ENCODE measurements at places on chromosomes 7 and 10.

- no peaks in the 10 kb centered on the region for H3K36me3 ChIP-seq
- peak overlapping the region; percentile 87 for H3K27ac ChIP-seq
- peaks cover 16% of the 10 kb centered on the region for H3K4me1 ChIP-seq
- no peaks in the 10 kb centered on the region for H3K27me3 ChIP-seq
- H3K4me3 ChIP-seq, result peak overlapping the region; percentile 79
Measured at GRCh38 chr7:151875942-151876898, 695 bp downstream of the PRKAG2 start.

GRCh38 chr7:66033471-66034385, 41.9 kb upstream of the ASL start:
- no peaks in the 10 kb centered on the region for H3K27me3 ChIP-seq
- no peak for DNase-seq
- H3K4me1 ChIP-seq, result no peaks in the 10 kb centered on the region
- H3K27ac ChIP-seq, result no peak overlapping the region
- no peaks in the 10 kb centered on the region for H3K36me3 ChIP-seq
- no peak overlapping the region for H3K4me3 ChIP-seq

DNA sequence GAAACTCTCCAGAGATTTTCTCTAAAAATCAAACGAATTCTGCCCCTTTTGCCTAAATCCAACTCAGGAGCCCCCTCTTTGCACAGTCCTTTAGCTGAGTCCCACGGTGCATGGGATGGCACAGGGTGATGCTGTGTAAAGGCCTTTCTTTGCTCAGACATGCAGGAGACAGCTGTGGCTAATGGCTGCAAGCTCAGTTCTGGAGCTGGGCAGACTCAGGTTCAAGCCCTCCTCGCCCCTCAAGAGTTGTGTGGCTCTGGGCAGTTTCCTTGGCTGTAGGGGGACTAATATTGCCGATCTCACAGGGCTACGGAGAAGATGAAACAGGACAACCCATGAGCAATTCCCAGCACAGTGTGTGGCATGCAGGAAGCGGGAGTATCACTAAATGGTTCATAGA, 42.6 kb downstream of the CLEC2L start:
- no peak for DNase-seq
- H3K27me3 ChIP-seq, result no peaks in the 10 kb centered on the region
- H3K27ac ChIP-seq, result no peak overlapping the region

DNA sequence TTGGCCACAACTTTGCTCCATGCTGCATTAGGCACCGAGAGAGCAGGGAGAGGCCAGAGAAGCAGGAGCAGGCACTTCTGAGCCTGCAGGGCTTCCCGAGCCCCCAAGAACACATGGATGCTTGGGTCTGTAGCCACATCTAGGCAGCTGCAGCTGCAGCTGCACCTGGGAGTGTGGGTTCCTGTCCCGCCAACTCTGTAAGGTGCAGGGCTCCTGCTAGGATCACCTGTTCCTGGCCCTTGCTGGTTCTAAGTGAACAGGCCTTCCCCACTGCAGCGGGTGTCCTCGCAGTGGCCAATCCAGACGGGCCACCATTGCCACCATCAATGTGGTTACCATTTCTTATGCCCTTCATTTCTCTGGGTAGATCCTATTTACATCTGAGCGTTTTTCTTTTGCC, 330.3 kb downstream of the AUTS2 start:
- no peak overlapping the region for H3K27ac ChIP-seq
- no peak overlapping the region for H3K4me3 ChIP-seq
- no peaks in the 10 kb centered on the region for H3K4me1 ChIP-seq
- no peaks in the 10 kb centered on the region for H3K36me3 ChIP-seq
- DNase-seq, result no peak

- H3K36me3 ChIP-seq, result peaks cover 27% of the 10 kb centered on the region
- peak; percentile 80 for DNase-seq
- H3K4me3 ChIP-seq, result peak overlapping the region; percentile 45
- H3K27me3 ChIP-seq, result no peaks in the 10 kb centered on the region
- H3K4me1 ChIP-seq, result peaks cover 55% of the 10 kb centered on the region
Measured at GRCh38 chr10:124999433-125000365, 57.8 kb downstream of the ZRANB1 start.

- DNase-seq, result peak; percentile 31
- H3K27ac ChIP-seq, result peak overlapping the region; percentile 84
- no peaks in the 10 kb centered on the region for H3K27me3 ChIP-seq
- H3K36me3 ChIP-seq, result no peaks in the 10 kb centered on the region
- peak overlapping the region; percentile 74 for H3K4me3 ChIP-seq
Measured at GRCh38 chr7:75915416-75916156, 631 bp downstream of the POR start.

- H3K4me1 ChIP-seq, result no peaks in the 10 kb centered on the region
- H3K4me3 ChIP-seq, result no peak overlapping the region
- no peak overlapping the region for H3K27ac ChIP-seq
- no peaks in the 10 kb centered on the region for H3K36me3 ChIP-seq
- H3K27me3 ChIP-seq, result no peaks in the 10 kb centered on the region
- no peak for DNase-seq
Measured at GRCh38 chr7:66970310-66970709, 25.1 kb downstream of the SBDS start.

DNA sequence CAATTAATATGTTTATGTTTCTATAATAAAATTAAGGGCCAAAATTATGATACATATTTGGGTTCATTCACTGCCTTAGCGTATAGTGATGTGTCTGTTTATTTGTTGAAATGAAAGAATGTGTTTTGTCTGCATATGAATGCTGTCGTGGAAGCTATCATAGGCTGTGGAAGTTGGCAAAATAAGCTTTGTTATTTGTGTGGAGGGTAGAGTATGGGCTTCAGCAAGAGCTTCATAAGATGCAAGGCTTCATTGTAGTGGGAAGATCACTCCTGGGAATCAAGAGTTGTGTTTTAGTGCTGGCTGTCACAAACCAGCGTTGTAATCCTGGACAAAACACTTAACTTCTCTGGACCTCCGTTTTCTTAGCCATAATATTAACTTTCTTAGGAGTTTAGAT, 2.5 kb downstream of the SLK start:
- H3K27me3 ChIP-seq, result no peaks in the 10 kb centered on the region
- H3K4me3 ChIP-seq, result peak overlapping the region; percentile 96
- peak overlapping the region; percentile 30 for H3K27ac ChIP-seq

GRCh38 chr10:116608686-116609594, 11.8 kb upstream of the PNLIPRP2 start:
- H3K4me3 ChIP-seq, result no peak overlapping the region
- no peaks in the 10 kb centered on the region for H3K27me3 ChIP-seq
- no peak overlapping the region for H3K27ac ChIP-seq
- DNase-seq, result no peak
- no peaks in the 10 kb centered on the region for H3K4me1 ChIP-seq

GRCh38 chr7:20799566-20800366, 13.1 kb upstream of the SP8 start:
- no peaks in the 10 kb centered on the region for H3K36me3 ChIP-seq
- no peak overlapping the region for H3K4me3 ChIP-seq
- no peak overlapping the region for H3K27ac ChIP-seq

DNA sequence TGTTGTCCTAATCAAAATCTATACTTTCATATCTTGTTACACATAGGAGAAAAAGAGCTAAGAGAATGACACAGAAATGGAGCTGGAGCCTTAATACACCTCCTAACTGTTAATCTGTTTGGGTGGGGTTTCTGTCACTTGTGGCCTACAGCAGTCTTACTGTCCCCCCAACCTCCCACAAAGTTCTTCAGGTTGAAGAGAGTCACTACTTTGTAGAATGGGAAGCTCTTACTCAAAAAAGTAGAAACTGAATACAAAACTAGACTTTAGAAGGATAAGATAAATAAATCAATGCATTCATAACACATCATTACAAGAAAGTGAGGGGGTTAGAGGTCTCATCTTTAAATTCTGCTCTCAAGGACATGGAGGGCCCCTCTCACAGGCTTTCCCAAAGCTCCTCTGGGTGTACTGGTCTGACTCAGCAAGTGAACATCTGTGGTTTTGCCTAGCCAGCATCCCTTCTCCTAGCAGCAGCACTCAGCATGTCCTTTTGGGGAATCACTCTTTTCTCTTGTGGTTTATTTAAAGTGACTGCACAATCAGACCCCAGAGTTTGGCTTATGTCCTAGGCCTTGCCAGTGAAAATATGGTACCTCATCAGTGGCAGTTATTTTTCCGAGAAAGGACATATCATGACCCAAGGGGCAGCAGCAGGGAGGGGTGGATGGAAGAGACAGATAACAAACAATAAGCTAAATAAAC, 2.0 kb upstream of the BLVRA start:
- H3K4me1 ChIP-seq, result no peaks in the 10 kb centered on the region
- H3K4me3 ChIP-seq, result no peak overlapping the region
- no peaks in the 10 kb centered on the region for H3K27me3 ChIP-seq
- no peaks in the 10 kb centered on the region for H3K36me3 ChIP-seq
- no peak for DNase-seq
- no peak overlapping the region for H3K27ac ChIP-seq

- no peak overlapping the region for H3K27ac ChIP-seq
- H3K27me3 ChIP-seq, result no peaks in the 10 kb centered on the region
- DNase-seq, result no peak
- no peaks in the 10 kb centered on the region for H3K36me3 ChIP-seq
- no peak overlapping the region for H3K4me3 ChIP-seq
Measured at GRCh38 chr7:148304083-148304335, 286.6 kb upstream of the C7orf33 start.

DNA sequence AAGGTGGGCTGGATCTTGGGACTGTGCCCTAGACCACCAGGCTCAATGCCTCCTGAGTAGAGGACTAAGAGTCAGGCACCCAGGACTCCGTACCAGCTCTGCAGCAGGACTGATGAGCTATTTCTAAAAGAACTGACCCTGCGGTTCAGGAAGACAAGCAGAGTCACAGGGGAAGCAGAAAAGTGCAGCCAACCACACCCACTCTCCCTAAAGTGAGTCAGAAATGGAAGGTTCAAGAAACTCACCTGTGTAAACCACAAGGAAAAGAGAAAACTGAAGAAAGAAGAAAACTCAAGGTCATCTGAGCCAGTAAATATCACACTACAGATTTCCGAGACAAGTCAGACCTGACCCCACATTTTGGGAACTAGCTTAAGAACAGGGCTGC, 2.5 kb downstream of the PARP12 start:
- peak overlapping the region; percentile 81 for H3K27ac ChIP-seq
- no peak overlapping the region for H3K4me3 ChIP-seq
- no peak for DNase-seq

- H3K4me1 ChIP-seq, result no peaks in the 10 kb centered on the region
- no peak overlapping the region for H3K4me3 ChIP-seq
- no peak for DNase-seq
Measured at GRCh38 chr10:45044290-45044689, 43.6 kb downstream of the ZNF22 start.

- H3K27ac ChIP-seq, result no peak overlapping the region
- H3K36me3 ChIP-seq, result no peaks in the 10 kb centered on the region
- H3K27me3 ChIP-seq, result no peaks in the 10 kb centered on the region
- H3K4me1 ChIP-seq, result no peaks in the 10 kb centered on the region
Measured at GRCh38 chr10:6037422-6037821, 24.7 kb downstream of the IL2RA start.

DNA sequence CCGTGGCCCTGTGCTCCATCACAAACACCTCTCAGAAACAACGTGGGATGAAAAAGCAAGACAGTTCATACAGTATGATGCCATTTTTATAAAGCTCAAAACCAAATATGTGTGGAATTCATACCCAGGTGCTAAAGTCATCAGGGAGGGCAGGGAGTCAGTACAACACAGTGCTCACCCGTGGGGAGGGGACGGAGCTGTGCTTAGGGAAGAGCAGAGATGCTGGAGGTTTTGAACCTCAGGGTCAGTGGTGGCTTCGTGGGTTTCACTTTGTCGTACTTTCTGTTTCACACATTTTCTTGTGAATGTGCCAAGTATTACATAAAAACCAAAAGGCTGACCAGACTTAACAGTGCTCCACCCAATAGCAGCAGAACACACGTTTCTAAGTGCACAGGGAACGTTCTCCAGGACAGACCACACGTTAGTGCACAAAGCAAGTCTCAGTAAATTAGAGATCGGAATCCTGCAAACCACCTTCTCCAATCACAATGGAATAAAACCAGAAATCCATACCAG, 21.2 kb downstream of the ZMIZ2 start:
- H3K4me3 ChIP-seq, result no peak overlapping the region
- H3K4me1 ChIP-seq, result peaks cover 30% of the 10 kb centered on the region
- peak overlapping the region; percentile 56 for H3K27ac ChIP-seq
- DNase-seq, result no peak
- no peaks in the 10 kb centered on the region for H3K27me3 ChIP-seq
- peaks cover 32% of the 10 kb centered on the region for H3K36me3 ChIP-seq

- no peaks in the 10 kb centered on the region for H3K36me3 ChIP-seq
- no peak overlapping the region for H3K4me3 ChIP-seq
- H3K27ac ChIP-seq, result no peak overlapping the region
- DNase-seq, result no peak
- H3K27me3 ChIP-seq, result no peaks in the 10 kb centered on the region
- no peaks in the 10 kb centered on the region for H3K4me1 ChIP-seq
Measured at GRCh38 chr7:135372222-135372621, 137.7 kb downstream of the CNOT4 start.

DNA sequence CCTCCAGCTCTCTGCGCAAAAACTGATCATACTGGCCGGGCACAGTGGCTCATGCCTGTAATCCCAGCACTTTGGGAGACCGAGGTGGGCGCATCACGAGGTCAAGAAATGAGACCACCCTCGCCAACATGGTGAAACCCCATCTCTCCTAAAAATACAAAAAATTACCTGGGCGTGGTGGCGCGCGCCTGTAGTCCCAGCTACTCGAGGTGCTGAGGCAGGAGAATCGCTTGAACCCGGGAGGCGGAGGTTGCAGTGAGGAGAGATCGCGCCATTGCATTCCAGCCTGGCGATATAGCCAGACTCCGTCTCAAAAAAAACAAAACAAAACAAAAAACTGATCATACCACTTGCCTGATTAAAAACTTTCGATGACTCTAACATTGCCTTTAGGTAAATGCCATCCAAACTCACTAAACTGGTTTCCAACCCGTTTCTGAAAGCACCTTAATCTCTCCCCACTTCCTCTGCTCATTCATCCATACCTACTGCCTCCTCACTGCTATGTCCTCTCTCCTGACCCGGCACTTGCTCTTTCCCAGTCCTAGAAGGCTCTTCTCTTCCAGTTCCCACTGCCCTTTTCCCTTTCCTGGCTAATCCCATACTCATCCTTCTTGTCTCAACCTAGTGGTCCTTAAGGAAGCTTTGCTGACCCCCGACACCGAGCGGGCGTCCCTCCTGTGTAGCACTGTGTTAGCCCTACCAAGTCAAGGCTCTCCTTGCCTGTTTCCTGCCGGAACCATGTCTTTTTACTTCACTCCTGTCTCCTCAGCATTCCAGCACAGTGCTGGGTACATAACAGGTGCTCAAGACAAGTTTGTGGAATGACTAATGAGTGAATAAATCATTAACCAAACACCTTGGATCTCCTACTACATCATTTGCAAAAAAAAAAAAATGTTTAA, 686 bp upstream of the MIOS start:
- peak overlapping the region; percentile 74 for H3K4me3 ChIP-seq
- H3K4me1 ChIP-seq, result no peaks in the 10 kb centered on the region
- H3K27ac ChIP-seq, result peak overlapping the region; percentile 94
- DNase-seq, result no peak
- H3K36me3 ChIP-seq, result no peaks in the 10 kb centered on the region

DNA sequence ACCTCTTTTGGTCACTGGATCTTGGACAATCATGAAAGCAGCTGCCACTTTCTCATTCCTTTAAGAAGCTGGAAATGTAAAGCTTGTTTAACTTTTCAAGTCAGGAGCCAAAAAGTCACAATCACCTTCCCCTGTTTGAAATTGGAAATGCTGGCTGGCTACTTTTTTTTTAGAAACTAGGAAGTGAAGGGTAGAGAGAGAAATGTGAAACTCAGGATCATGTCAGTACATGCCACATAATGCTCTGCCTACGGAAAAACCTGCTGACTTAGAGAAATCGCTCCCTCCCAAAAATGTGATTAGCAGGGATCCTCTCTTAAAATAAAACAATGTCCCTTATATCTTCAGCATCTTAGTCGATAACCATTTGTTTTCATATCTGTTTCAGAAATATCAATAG, 188.4 kb upstream of the C7orf33 start:
- no peaks in the 10 kb centered on the region for H3K27me3 ChIP-seq
- H3K27ac ChIP-seq, result no peak overlapping the region
- H3K4me3 ChIP-seq, result no peak overlapping the region
